ENCODE measurements at places on chromosomes 7 and 10. TPM values are rescaled to one million over a fixed set of nuclear protein-coding genes. Genes with fewer than 3 reads are reported as not detected.

Gene SUPV3L1
- 27.7 TPM for total RNA-seq

Gene C10orf53
- total RNA-seq, result 0.18 TPM

Gene NOBOX
- not detected for total RNA-seq

Gene GPR15LG
- total RNA-seq, result 0.36 TPM

Gene CRYGN
- not detected for total RNA-seq

Gene PSD
- 38.8 TPM for total RNA-seq

Gene VWC2
- 5.1 TPM for total RNA-seq

Gene CACNB2
- 16.2 TPM for total RNA-seq

Gene CCDC186
- 45.5 TPM for total RNA-seq

Gene SPDYE6
- total RNA-seq, result not detected

Gene LRRC4
- total RNA-seq, result 21.4 TPM

Gene NUTM2D
- total RNA-seq, result 5.1 TPM

Gene ANKRD61
- total RNA-seq, result not detected

Gene OR2A2
- not detected for total RNA-seq

Gene ACBD7
- 16.7 TPM for total RNA-seq

Gene MMD2
- 5.2 TPM for total RNA-seq

Data from cerebellum (tissue), 4 donors.